Activated CD8-positive, alpha-beta T cell treated with anti-CD3 and anti-CD28 coated beads, Interleukin-2, amount 10 ng/mL, durations not matched to agents 7 days and 5 days (primary cell): ENCODE measurements at places on chromosomes 7 and 10. TPM values are rescaled to one million over a fixed set of nuclear protein-coding genes. Genes with fewer than 3 reads are reported as not detected.

GRCh38 chr7:132622081-132622480, 45.8 kb upstream of the PLXNA4 start:
- H3K27me3 ChIP-seq, result peaks cover 3% of the 10 kb centered on the region
- no peak overlapping the region for H3K4me3 ChIP-seq
- H3K27ac ChIP-seq, result no peak overlapping the region
- DNase-seq, result no peak
- no peaks in the 10 kb centered on the region for H3K4me1 ChIP-seq

Gene WAPL
- total RNA-seq, result 49.6 TPM

GRCh38 chr10:17980846-17981565, 29.3 kb downstream of the SLC39A12 start:
- H3K4me3 ChIP-seq, result no peak overlapping the region
- H3K27me3 ChIP-seq, result no peaks in the 10 kb centered on the region
- no peaks in the 10 kb centered on the region for H3K36me3 ChIP-seq
- DNase-seq, result no peak

Gene MPP7
- total RNA-seq, result 13.0 TPM

Gene MYPN
- total RNA-seq, result not detected

Gene SLC26A4
- 1.1 TPM for total RNA-seq

DNA sequence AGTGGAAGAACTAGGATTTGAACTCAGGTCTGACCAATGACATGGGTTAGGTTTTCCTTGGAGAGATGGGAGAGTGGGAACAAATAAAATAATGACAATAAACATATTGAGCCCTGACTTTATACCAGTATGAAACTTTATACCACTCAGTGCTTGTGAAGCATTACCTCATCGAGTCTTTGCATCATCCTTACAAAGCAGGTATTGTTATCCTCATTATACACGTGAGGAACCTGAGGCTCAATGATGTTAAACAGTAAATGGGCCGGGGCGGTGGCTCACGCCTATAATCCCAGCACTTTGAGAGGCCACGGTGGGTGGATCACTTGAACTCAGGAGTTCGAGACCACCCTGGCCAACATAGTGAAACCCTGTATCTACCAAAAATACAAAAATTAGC, 47.7 kb downstream of the HHEX start:
- no peaks in the 10 kb centered on the region for H3K36me3 ChIP-seq
- DNase-seq, result no peak
- peaks cover 18% of the 10 kb centered on the region for H3K27me3 ChIP-seq
- H3K27ac ChIP-seq, result no peak overlapping the region

- no peaks in the 10 kb centered on the region for H3K27me3 ChIP-seq
- no peak overlapping the region for H3K4me3 ChIP-seq
- H3K4me1 ChIP-seq, result no peaks in the 10 kb centered on the region
- no peak for DNase-seq
Observed at GRCh38 chr10:112790030-112790429, 160.0 kb upstream of the TCF7L2 start.

DNA sequence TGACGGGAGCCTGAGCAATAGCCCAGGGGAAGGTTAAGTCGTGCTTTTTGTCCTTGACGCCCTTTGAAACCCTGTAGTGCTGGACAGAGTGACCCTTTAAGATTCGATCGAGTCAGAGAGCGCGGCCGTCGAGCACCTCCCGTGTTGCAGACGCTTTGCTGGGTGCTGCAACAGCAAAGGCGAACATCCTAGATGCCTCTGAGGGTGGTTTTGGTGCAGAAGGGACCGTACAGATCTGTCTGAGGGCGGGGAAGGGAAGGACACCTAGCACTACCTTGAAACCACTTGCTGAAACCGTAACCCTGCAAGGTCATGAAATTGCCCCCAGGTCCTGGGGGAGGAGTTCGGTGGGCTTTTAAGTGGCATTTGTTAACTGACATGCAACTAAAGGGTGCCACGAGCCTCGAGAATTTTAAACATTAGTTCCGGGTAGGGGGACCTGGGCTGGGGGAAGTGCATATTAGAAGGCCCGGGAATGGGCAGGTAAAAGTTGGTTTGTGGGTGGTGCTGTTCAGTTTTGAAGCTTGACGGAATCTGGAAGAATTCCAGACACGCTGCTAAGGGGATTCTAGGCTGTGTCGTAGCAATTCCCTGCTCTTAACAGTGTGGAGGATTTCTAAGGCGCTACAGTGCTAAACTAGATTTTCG, 786 bp downstream of the ATP5F1C start:
- no peak overlapping the region for H3K27ac ChIP-seq
- H3K27me3 ChIP-seq, result no peaks in the 10 kb centered on the region
- peak; percentile 45 for DNase-seq
- H3K36me3 ChIP-seq, result peaks cover 34% of the 10 kb centered on the region

DNA sequence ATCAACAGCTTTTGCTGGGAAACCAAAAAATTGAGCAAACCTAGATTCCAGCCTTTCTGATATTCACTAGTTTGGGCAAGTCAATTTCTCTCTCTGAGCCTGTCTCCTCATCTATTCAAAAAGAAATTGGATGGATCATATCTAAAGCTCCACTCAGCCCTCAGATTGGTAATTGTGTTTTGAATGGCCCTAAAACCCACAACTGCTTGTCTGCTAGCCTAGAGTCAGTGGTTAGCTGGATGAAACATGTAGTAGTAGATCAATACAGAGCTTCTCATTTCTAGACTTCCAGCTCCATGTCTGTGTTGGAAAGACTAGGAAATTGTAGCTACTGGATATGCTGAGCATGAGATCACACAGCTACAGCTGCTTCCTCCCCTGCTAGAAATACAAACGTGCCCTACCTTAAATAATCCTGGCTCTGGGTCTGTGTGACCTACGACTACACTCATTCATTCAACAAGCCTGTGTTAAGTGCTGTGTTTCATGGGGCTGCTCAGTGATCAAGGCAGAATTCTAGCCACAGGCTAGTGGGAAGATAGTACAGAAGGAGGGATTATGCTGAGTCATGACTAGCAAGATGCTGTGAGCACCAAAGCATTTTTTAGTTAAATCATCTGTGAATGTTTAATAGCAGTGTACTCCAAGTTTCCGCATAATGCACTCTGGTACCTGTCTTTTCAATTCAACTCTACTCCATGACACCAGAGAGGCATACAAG, 15.7 kb downstream of the DNTT start:
- H3K4me1 ChIP-seq, result no peaks in the 10 kb centered on the region
- no peak for DNase-seq
- H3K4me3 ChIP-seq, result no peak overlapping the region
- no peak overlapping the region for H3K27ac ChIP-seq

- H3K27me3 ChIP-seq, result no peaks in the 10 kb centered on the region
- peak; percentile 27 for DNase-seq
- H3K36me3 ChIP-seq, result peaks cover 3% of the 10 kb centered on the region
- no peak overlapping the region for H3K4me3 ChIP-seq
- H3K4me1 ChIP-seq, result peaks cover 8% of the 10 kb centered on the region
Observed at GRCh38 chr7:99733448-99733847, 1.5 kb downstream of the CYP3A7 start.

GRCh38 chr7:78161781-78162180, 363.2 kb downstream of the PHTF2 start:
- H3K4me3 ChIP-seq, result no peak overlapping the region
- no peak overlapping the region for H3K27ac ChIP-seq
- no peak for DNase-seq

Gene SNX10
- total RNA-seq, result 42.7 TPM

- H3K4me1 ChIP-seq, result peaks cover 10% of the 10 kb centered on the region
- no peak for DNase-seq
- H3K27ac ChIP-seq, result no peak overlapping the region
- no peaks in the 10 kb centered on the region for H3K36me3 ChIP-seq
Observed at GRCh38 chr10:43208147-43209073, 58.5 kb downstream of the RASGEF1A start.

Gene GRID1
- not detected for total RNA-seq

Gene C10orf67
- total RNA-seq, result not detected

DNA sequence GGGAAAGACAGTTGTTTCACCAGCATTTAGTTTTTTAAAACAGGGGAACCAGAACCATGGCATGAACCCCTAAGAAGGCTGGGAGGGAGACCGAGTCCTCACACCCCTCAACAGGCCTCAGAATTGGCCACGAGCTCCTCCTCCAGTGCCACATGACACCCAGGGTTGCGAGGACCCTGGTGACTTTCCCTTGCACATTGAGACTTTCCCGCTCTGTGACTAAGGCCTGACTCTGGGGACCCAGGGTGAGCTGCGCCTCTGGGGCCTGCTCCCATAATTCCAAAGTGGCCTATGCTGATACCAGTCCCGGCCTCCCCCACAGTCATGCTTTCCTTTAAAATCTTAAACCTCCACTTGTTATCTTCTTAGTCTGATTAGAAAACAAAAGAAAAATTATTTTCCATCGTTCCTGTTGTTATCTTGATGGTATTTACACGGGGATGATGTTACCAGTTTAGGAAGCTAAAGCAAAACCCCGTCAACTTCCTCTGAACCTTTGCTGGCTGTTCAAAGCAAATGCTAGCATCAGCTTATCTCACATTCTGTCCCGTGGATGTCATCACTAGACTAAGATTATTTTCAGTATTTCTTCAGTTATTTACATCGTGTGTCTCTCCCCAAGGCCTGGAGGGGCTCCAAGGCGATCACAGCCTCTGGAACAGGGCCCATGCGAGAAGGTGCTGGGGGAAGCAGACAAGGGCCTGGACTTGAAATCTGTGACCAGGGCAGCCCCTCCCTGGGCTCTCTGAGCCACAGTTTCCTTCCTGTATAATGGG, 42.1 kb downstream of the FAM53B start:
- H3K4me3 ChIP-seq, result peak overlapping the region; percentile 44
- peaks cover 59% of the 10 kb centered on the region for H3K36me3 ChIP-seq
- H3K27me3 ChIP-seq, result no peaks in the 10 kb centered on the region
- peak; percentile 35 for DNase-seq

Gene RBM20
- 0.03 TPM for total RNA-seq

GRCh38 chr10:35399414-35400009, 63.2 kb downstream of the CCNY start:
- H3K4me1 ChIP-seq, result no peaks in the 10 kb centered on the region
- no peak overlapping the region for H3K4me3 ChIP-seq
- no peaks in the 10 kb centered on the region for H3K27me3 ChIP-seq

GRCh38 chr7:46215987-46216567, 295.0 kb upstream of the IGFBP3 start:
- no peaks in the 10 kb centered on the region for H3K36me3 ChIP-seq
- DNase-seq, result no peak
- no peak overlapping the region for H3K4me3 ChIP-seq
- H3K4me1 ChIP-seq, result no peaks in the 10 kb centered on the region
- no peak overlapping the region for H3K27ac ChIP-seq
- H3K27me3 ChIP-seq, result no peaks in the 10 kb centered on the region

Gene TBXAS1
- 2.0 TPM for total RNA-seq

- peaks cover 14% of the 10 kb centered on the region for H3K4me1 ChIP-seq
- peak overlapping the region; percentile 43 for H3K27ac ChIP-seq
- DNase-seq, result no peak
Observed at GRCh38 chr10:87842776-87843497, 20.4 kb downstream of the KLLN start.

Gene UNCX
- not detected for total RNA-seq

DNA sequence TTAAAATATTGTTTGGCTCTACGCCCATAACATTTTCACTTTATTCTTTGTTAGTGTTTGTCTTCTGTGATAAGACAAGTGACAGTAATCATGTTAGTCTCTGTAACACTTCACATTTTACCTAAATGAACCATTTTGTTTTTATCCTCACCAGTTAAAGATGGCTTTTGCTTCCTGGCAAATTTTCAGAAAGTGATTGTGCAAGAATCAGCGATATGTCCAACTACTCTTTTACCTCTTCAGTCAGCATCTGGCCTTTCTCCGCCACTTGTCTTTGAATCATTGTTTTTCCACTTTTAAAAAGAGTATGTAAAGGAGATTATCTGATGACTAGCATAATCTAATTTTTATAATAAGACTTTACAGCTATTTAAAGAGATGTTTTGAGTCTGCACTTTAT, 3.5 kb downstream of the DGKB start:
- H3K4me1 ChIP-seq, result no peaks in the 10 kb centered on the region
- H3K27me3 ChIP-seq, result no peaks in the 10 kb centered on the region
- H3K36me3 ChIP-seq, result no peaks in the 10 kb centered on the region

DNA sequence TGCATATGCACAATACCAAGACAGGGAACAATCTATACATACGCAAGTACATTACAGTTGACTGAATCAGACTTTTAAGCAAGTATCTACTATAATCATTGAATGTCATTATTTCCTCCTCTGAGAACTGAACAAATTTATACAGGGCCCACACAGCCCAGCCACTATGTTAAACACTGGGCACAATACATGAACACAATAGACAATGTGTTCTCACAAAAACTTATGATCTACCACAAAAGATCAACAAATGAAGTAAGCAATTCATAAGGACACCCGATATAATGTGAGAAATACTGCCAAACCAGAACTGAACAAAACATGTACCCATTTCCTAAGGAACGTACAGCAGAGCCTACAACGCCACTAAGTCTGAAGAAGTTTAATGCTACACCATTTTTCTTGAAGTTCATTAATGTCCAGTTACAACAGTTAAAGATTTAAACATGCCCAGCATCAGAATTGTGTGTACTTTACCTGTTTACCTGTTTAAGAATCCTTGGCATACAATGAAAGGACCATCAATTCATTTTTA, 31.5 kb downstream of the SHTN1 start:
- no peaks in the 10 kb centered on the region for H3K27me3 ChIP-seq
- H3K4me1 ChIP-seq, result no peaks in the 10 kb centered on the region
- H3K27ac ChIP-seq, result no peak overlapping the region
- no peaks in the 10 kb centered on the region for H3K36me3 ChIP-seq
- no peak for DNase-seq

- DNase-seq, result no peak
- no peak overlapping the region for H3K4me3 ChIP-seq
- H3K27ac ChIP-seq, result no peak overlapping the region
- no peaks in the 10 kb centered on the region for H3K36me3 ChIP-seq
Observed at GRCh38 chr7:70574970-70575799, 556.8 kb upstream of the GALNT17 start.

DNA sequence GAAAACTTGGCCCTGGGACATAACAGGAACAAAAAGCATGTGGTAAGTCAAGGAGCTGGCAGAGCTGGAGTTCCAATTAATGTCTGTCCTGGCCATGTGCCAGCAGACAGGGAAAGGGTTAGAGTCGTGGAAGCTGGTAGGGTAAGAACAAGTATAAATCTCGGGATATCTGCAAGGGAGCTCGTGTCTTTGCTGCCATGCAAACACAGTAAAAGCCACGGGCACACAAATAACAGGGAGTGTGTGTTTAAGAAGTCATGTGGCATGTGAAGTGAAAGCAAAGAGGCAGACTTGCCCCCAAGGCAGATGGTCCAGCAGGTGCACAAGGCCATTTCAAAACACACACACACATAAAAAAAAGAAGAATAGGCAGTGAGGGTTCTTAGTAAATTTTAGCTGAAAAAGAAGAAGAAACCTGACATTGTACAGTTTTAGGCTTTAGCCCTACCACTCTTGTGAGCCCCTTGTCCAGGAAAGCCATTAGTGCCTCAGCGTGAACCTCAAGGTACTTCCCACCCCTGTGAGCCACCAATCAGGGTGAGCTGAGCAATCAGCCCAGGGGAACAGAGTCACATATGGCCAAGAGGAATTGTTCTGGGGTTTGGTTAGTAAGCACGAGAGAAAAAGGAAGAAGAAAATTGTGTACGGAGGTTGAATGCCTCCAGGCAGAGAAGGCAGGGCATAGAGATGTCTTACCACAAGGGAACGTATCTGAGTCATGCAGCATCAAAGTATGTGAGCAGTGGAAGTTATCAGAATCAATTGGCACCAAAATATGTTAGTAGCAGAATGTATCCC, 32.8 kb upstream of the ARHGAP12 start:
- H3K27me3 ChIP-seq, result peaks cover 3% of the 10 kb centered on the region
- peaks cover 15% of the 10 kb centered on the region for H3K4me1 ChIP-seq
- H3K27ac ChIP-seq, result no peak overlapping the region
- peaks cover 2% of the 10 kb centered on the region for H3K36me3 ChIP-seq
- no peak for DNase-seq
- H3K4me3 ChIP-seq, result no peak overlapping the region
